Upper lobe of right lung (tissue), 1 donor: ENCODE measurements at places on chromosomes 13 and 19. TPM values are rescaled to one million over a fixed set of nuclear protein-coding genes. Genes with fewer than 3 reads are reported as not detected.
A peak's percentile ranks its signal among the peaks of the same experiment; 100 is the strongest.

The PEG3 gene
- total RNA-seq = 5.7 TPM

The ZNF177 gene
- total RNA-seq = 3.3 TPM

The ZNF57 gene
- total RNA-seq = 7.2 TPM

DNA sequence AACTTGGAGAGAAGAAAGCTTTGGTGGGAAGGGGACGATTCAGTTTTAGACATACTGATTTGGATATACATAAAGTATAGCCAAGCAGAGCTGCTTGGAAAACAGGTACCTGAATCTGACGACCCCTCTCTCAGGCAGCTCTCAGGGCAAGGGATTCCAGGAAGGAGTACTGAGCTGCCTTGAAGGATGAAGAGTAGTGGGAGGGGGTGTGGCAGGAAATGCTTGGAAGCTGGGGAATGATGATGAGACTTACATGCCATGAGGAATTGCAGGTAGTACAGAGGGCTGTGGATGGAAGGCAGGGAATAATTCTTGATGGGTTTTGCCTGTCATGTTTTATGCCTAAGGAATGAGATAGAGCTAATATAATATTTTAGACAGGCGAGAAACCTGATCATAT lies 38.7 kb downstream of the HTR2A start:
- no peak for DNase-seq
- no peaks in the 10 kb centered on the region for H3K36me3 ChIP-seq
- no peak overlapping the region for H3K4me3 ChIP-seq
- no peaks in the 10 kb centered on the region for H3K27me3 ChIP-seq
- H3K4me1 ChIP-seq = no peaks in the 10 kb centered on the region
- no peak overlapping the region for H3K27ac ChIP-seq

- H3K4me1 ChIP-seq = no peaks in the 10 kb centered on the region
- no peak for DNase-seq
- H3K27me3 ChIP-seq = no peaks in the 10 kb centered on the region
- no peak overlapping the region for H3K4me3 ChIP-seq
- H3K36me3 ChIP-seq = no peaks in the 10 kb centered on the region
Observed at GRCh38 chr19:46580247-46580646, 20.9 kb upstream of the CALM3 start.

GRCh38 chr13:30616927-30617314 lies 799 bp upstream of the USPL1 start:
- no peaks in the 10 kb centered on the region for H3K27me3 ChIP-seq
- H3K4me3 ChIP-seq = peak overlapping the region; percentile 82
- no peak for DNase-seq

DNA sequence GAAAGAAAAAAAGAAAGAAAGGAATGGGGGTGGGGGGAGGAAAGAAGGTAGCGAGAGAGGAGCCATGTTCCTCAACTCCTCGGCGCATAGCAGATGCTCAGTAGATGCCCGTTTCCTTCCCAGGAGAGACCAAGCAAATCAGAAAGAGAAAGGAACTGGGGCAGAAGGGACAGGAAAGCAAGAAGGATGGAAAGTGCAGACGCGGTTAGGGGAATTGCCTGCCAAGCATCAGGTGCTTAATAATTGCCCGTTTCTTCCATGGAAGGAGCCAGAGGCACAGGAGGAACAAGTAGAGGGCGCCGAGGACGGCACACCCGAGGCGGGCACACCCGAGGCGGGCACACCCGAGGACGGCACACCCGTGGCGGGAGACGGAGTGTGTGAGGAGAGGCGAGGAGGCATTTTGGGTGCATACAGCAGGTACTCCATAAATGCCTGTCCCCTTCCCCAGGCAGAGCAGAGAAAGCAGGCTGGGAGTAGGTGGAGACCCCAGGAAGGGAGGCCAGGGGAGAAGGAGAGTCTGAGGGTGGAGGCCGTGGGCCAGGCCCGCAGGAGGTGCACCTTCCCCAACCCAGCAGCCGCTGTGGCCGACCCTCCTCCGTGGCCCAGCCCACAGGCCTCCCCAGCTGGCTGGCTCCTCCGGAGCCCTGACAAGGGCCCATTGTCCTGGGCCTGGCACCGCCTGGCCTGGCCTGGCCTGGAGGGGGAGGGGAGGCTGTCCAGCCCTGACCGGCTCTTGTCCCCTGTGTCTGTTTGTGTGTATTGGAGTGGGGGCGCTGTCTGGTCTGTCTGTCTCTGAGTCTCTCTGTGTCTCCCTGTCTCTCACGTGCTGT lies 14.6 kb downstream of the JOSD2 start:
- no peaks in the 10 kb centered on the region for H3K36me3 ChIP-seq
- H3K4me1 ChIP-seq = no peaks in the 10 kb centered on the region
- DNase-seq = peak; percentile 56
- H3K27me3 ChIP-seq = no peaks in the 10 kb centered on the region
- no peak overlapping the region for H3K27ac ChIP-seq

GRCh38 chr19:35454663-35455062 lies 6.6 kb downstream of the FFAR2 start:
- H3K4me1 ChIP-seq = peaks cover 14% of the 10 kb centered on the region
- H3K27me3 ChIP-seq = no peaks in the 10 kb centered on the region
- H3K27ac ChIP-seq = no peak overlapping the region
- DNase-seq = no peak

DNA sequence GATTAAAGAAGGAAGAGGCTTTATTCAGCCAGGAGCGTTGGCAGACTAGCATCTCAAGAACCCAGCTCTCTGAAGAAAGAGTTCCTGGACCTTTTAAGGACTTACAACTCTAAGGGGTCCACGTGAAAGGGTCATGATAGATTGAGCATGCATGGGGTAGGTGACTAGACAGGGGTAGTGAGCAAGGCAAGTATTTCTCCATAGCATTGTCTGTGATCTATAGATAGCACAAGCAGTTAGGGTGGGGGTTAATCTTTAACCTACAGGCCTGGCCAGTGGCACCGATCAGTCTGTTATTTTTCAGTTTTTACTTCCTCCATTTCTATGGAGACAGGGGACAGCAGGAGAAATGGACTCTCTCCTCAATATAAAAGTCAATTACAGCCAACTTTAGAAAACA lies 983.7 kb downstream of the SLITRK1 start:
- no peak overlapping the region for H3K27ac ChIP-seq
- H3K4me3 ChIP-seq = no peak overlapping the region
- no peaks in the 10 kb centered on the region for H3K36me3 ChIP-seq
- no peaks in the 10 kb centered on the region for H3K27me3 ChIP-seq

The MBD3L3 gene
- not detected for total RNA-seq

The SLC10A2 gene
- total RNA-seq = not detected

DNA sequence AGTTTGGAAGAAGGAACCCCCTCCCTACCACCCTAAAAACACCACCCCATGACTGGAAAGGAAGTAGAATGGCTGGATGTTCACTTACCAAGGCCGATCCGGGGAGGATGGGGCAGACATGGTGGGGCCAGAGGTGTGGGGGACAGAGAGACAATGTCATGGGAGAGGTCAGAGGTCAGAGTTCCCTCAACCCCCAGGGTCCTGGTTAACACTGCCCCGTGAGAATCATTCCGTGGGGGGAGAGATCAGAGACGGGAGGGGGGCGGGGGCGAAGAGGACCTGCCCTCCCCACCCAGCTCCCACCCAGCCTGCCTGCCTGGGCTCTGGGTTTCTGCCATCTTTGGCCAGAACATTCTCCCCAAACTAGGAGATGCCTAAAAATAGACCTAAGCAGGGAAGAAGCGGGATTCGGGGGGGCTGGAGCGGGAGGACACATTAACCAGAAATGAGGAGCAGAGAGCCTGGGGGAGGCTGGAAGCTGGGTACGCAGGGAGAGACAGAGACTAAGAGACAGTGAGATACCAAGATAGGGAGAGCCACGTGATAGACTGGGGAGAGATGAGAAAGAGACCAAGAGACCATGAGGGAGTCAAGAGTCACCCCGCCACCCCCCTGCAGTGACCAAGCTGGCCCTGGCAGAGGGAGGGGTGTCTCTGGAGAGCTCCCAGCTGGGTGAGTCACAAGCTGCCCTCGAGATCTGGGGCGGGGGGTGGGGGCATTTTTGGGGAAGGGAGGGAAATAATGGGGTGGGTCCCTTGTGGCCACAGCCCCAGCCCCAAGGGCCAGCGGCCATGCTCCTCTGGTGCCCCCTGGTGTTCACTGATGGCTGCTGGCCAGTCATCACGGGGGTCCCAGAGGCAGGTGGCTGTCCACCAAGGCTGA lies 6.1 kb upstream of the KANK2 start:
- peak overlapping the region; percentile 77 for H3K27ac ChIP-seq
- peaks cover 17% of the 10 kb centered on the region for H3K4me1 ChIP-seq
- no peak overlapping the region for H3K4me3 ChIP-seq
- H3K36me3 ChIP-seq = peaks cover 14% of the 10 kb centered on the region

The SERP2 gene
- 2.8 TPM for total RNA-seq

GRCh38 chr13:35882722-35883497 lies 248.3 kb downstream of the DCLK1 start:
- no peaks in the 10 kb centered on the region for H3K36me3 ChIP-seq
- no peak overlapping the region for H3K27ac ChIP-seq
- H3K4me1 ChIP-seq = no peaks in the 10 kb centered on the region
- H3K27me3 ChIP-seq = no peaks in the 10 kb centered on the region

DNA sequence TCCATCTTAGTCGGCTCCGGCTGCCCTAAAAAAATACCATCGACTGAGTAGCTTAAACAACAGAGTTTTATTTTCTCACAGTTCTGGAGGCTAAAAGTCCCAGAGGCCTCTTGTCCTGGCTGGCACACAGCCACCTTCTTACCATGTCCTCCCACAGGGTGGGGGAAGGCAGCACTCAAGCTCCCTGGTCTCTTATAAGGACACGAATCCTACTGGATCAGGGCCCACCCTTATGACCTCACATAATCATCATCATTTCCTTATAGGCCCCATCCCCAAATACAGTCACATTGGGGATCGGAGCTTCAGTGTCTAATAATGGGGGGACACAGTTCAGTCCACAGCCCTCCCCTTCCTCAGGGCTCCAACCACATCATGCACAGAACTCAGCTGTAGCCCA lies 2.6 kb upstream of the TUBA3C start:
- H3K4me3 ChIP-seq = no peak overlapping the region
- no peaks in the 10 kb centered on the region for H3K27me3 ChIP-seq
- H3K36me3 ChIP-seq = no peaks in the 10 kb centered on the region
- no peaks in the 10 kb centered on the region for H3K4me1 ChIP-seq

The HIF3A gene
- 63.1 TPM for total RNA-seq

- H3K4me3 ChIP-seq = no peak overlapping the region
- H3K36me3 ChIP-seq = no peaks in the 10 kb centered on the region
- DNase-seq = no peak
- no peak overlapping the region for H3K27ac ChIP-seq
Observed at GRCh38 chr19:12828494-12828893, 5.9 kb downstream of the RTBDN start.

The MAP2K2 gene
- 110 TPM for total RNA-seq

The TJP3 gene
- 23.0 TPM for total RNA-seq

DNA sequence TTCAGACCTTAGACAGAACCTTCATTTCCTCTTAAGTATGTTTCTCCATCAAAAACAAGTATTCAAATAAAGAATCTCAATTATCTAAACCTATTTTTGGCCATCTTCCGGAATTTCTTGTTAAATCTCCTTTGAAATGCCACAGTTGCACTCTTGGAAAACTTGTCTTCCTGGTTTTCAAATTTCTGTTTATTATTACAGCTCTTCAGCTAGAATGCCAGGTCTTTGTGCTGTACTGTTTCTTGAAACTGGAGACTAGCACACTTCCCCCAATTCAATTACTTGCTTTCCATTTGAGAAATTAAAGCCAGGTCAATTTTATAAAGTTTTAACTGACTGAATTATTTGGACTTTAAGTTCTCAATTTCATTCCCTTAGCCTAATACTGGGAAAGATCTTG lies 10.2 kb downstream of the KCNRG start:
- H3K36me3 ChIP-seq = peaks cover 16% of the 10 kb centered on the region
- no peaks in the 10 kb centered on the region for H3K27me3 ChIP-seq
- H3K4me3 ChIP-seq = no peak overlapping the region

The FAM124A gene
- 3.9 TPM for total RNA-seq

- no peaks in the 10 kb centered on the region for H3K4me1 ChIP-seq
- DNase-seq = peak; percentile 63
- no peaks in the 10 kb centered on the region for H3K36me3 ChIP-seq
- H3K27me3 ChIP-seq = no peaks in the 10 kb centered on the region
- no peak overlapping the region for H3K4me3 ChIP-seq
Observed at GRCh38 chr13:76764429-76764828, 121.8 kb downstream of the KCTD12 start.

The HSH2D gene
- total RNA-seq = 6.0 TPM

DNA sequence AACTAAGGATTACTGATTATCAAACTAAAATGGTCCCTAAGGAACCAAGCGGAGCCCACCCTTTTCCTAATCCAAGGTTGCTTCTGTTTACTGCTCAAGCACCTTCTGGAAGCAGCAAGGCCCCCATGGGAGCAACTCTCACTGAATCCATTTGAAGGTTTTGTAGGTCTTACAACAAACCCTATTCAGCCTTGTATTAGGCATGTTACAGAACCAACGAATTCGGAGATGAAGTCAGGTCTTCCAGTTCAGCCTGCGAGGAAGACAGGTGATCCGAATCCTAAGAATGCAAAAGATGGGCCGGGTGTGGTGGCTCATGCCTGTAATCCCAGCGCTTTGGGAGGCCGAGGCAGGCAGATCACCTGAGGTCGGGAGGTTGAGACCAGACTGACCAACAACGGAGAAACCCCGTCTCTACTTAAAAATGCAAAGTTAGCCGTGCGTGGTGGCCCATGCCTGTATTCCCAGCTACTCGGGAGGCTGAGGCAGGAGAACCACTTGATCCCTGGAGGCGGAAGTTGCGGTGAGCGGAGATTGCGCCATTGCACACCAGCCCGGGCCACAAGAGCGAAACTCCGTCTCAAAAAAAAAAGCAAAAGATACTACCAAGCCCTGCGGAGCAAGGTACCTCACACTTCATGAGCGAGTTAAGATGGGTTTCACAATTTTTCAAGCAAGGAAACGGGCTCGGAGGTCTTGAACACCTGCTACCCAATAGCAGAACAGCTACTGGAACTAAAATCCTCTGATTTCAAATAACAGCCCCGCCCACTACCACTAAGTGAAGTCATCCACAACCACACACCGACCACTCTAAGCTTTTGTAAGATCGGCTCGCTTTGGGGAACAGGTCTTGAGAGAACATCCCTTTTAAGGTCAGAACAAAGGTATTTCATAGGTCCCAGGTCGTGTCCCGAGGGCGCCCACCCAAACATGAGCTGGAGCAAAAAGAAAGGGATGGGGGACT lies 609 bp downstream of the ZAR1L start:
- H3K4me3 ChIP-seq = peak overlapping the region; percentile 88
- no peaks in the 10 kb centered on the region for H3K36me3 ChIP-seq
- peaks cover 14% of the 10 kb centered on the region for H3K4me1 ChIP-seq
- peak overlapping the region; percentile 99 for H3K27ac ChIP-seq
- DNase-seq = peak; percentile 86

- no peak overlapping the region for H3K4me3 ChIP-seq
- H3K27me3 ChIP-seq = no peaks in the 10 kb centered on the region
- no peaks in the 10 kb centered on the region for H3K4me1 ChIP-seq
- no peak overlapping the region for H3K27ac ChIP-seq
Observed at GRCh38 chr13:73607489-73608156, 526.6 kb downstream of the KLF12 start.

- H3K27ac ChIP-seq = peak overlapping the region; percentile 83
- H3K4me3 ChIP-seq = peak overlapping the region; percentile 78
- H3K27me3 ChIP-seq = no peaks in the 10 kb centered on the region
Observed at GRCh38 chr19:49808711-49809159, 4.4 kb downstream of the FUZ start.

The CEACAM20 gene
- total RNA-seq = 0.35 TPM

The SIAH3 gene
- not detected for total RNA-seq
